Activated CD4-positive, alpha-beta T cell treated with anti-CD3 and anti-CD28 coated beads, Interleukin-2, amount 50 U/mL, for 48 hours (primary cell): ENCODE measurements at places on chromosomes 7 and 10.
A peak's percentile ranks its signal among the peaks of the same experiment; 100 is the strongest.

GRCh38 chr7:32025381-32026082 lies 44.7 kb downstream of the PDE1C start:
- DNase-seq = no peak

DNA sequence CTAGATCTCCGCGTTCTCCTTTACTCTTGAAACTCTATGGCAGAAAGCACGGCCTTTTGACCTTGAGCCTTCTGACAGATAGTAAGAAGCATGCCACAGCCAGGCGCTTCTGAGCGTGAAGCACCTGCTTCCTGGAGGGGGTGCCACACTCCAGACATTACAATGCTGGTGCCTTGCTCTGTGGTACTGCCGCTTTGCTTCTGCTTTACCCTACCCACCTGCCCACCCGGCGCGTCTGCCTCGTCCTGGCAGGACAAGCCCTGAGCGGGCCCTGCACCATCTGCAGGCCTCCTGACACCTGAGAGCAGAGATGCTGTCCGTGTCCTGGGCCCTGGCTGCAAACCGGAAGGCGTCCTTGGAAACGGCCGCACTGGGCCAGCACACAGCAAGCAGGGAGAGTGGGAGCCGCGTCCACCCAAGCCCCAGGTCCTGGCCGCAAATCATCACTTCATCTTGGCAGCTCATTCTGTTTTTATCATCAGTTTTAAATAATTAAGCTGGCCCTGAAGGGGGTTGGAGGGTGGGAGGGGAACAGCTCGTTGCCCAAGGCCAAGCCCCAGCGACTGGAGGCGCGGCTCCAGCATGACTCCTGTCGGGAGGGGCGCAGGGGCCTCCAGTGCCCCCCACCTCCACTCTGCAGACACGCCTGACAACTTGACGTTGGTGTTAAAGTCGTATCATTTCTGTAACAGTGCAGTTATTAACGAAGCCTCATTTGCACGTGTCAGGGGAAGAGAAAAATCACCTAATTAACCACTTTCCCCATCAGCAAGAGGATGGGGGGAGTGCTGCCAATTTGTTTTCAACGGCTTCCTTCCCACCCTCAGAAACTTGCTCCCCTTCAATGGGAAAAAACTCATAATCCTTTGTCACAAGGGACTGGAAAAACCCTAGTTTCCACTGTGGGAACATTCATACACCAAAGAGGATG lies 132.2 kb downstream of the MAD1L1 start:
- no peak for DNase-seq

- no peak for DNase-seq
Observed at GRCh38 chr7:44063547-44063893, 1.8 kb downstream of the PGAM2 start.

DNA sequence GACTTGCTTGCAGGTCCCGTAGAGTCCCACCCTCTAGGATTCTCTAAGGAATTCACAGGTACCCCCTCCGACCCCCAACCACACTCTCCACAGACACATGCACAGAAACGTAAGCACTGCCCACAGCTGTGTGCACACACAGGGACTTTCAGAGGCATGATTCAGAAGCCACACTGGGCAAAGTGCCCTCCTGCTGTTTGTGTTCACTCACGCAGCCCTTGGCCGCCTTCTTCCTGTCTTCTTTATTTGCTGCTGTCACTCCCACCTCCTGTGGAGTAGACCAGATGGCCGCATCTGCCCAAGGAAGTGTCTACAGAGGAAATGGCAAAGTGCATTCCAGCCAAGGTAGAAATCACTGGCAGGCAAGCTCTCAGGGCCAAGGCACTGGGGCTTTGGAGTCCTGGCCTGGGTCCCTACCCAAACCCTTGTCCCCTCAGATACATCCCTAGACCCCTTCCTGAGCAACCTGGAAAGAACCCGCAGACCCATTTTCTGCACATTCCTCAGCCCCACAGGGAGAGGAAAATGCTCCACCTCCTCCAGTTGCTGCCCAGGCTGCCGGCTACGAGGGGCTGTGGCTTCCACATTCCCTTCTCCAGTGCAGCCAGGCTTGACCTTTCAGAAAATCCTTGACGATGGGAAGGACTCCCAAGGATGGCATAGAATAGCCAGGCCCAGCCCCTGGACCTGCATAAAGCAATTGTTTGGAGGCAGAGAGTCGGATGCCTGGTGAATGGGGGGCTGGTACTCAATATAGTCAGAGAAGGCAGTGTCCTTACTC lies 21.6 kb upstream of the GIMAP8 start:
- DNase-seq = no peak

DNA sequence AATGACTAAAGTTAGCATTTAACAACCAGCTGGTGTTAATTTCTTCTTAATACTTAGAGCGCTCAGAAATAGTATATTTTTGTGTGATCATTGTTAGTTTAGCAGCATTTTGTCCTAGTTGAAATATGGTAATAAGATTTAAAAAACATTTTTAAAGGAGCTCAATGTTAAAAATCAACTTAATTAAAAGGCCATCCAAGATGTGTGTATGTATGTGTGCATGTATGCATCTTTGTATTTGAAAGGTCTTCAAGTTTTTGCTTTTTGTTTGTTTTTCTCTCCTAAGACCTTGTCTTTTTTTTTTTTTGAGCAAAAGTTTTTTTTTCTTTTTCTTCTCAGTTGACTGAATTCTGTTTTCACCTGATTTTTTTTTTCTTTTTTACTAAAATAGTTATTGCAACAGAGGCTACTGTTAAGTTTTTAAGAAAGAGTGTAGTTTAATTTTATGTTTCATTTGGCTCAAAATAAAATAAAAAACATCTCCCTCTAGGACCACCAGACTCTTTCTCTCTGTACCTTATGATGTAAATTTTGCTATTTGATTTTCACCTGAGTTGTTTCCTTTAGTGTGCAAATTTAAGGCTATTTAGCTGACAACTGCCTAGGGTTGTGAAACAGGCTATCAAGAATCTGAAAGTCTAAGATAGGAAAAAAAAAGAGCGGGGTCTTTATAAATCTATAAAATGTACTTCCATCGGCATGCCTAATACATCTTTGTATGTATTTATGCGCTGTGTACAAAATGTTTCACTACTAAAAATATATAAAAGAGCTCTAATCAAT lies 76.4 kb upstream of the C1GALT1 start:
- DNase-seq = no peak

DNA sequence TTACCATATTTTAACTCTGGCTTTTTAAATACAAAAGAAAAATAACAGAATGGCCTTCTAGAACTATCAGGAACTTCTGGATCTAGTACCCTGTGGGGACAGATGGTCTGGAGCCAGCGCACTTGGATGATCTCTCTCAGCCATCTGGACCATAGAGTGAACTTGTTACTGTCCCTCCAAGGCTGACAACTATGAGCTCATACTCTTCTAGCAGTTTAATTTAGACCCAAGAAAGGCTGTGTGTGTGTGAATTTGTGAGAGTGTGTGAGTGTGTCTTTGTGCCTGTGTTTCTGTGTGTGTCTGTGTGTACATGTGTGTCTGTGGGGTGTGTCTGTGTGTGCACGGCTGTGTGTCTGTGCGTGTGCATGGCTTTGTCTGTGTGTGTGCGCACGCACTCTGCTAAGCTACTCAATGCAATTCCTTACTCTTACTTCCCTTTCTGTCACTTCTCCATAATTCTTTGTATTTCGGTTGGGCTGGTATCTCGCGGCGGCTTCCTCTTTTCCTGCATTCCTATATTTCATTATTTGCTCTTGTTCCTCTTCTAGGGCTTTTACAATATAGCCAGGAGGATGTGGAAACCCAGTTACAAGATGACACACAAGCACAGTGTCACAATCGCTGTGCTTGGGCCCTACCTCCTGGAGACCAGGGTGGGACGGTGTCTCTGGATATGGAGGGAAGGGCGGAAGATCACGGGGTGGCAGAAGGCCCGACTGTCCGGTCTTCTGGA lies 51.9 kb downstream of the IKZF1 start:
- no peak for DNase-seq

DNA sequence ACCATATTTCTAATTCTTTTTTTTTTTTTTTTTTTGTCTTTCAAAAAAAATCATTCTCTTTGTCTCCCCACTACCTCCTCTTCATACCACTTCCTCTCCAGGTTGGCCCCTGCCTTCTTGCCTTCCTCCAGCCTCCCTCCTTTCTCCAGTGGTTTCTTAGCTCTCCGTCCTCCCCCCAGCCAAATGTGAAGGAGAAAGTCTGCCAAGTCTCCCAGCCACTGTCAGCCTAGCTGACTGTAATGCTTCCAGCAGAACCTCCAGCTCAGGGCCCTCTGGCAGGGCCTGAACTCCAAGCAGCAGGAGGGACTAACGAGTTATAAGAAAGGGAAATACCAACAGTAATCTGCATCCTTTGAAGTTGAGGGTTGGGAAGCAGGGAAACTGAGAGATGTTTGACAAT lies 35.5 kb upstream of the BICC1 start:
- DNase-seq = no peak

- no peak for DNase-seq
Observed at GRCh38 chr7:30321089-30321881, 36.9 kb downstream of the ZNRF2 start.

- no peak for DNase-seq
Observed at GRCh38 chr10:122062831-122063674, 74.1 kb downstream of the TACC2 start.

DNA sequence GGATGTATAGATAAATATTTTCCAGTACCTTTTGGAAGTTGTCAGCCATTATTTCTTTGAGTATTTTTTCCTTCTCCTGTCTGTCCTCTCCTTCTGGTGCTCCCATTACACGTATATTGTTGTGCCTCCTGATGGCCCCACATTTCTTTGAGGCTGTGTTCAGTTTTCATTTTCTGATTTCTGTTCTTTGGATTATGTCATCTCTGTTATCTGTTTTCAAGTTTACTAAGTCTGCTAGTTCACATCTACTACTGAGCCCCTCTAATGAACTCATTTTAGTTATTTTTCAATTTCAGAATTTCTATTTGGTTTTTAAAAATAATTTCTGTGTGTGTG lies 16.3 kb downstream of the RBM33 start:
- DNase-seq = no peak

DNA sequence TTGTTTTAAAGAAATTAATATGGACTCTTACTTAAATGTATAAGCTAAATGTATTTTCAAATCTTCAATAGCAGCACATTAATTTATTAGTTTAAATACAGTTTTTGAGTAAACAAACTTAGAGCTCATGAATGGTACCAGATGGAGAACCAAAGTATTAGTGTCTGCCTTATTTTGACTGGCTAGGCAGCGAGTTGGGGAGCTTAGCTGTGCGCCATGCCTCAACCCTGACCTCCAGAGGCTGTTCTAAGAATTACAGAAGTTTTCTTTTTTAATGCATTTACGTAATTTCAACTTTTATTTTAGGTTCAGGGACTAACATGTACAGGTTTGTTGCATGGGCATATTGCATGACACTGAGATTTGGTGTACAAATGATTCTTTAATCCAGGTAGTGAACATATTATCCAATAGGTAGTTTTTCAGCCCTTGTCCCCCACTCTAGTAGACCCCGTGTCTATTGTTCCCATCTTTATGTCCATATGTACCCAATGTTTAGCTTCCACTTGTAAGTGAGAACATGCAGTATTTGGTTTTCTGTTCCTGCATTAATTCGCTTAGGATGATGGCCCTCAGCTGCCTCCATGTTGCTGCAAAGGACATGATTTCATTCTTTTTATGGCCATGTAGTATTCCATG lies 166.8 kb downstream of the IQUB start:
- DNase-seq = peak; percentile 0

DNA sequence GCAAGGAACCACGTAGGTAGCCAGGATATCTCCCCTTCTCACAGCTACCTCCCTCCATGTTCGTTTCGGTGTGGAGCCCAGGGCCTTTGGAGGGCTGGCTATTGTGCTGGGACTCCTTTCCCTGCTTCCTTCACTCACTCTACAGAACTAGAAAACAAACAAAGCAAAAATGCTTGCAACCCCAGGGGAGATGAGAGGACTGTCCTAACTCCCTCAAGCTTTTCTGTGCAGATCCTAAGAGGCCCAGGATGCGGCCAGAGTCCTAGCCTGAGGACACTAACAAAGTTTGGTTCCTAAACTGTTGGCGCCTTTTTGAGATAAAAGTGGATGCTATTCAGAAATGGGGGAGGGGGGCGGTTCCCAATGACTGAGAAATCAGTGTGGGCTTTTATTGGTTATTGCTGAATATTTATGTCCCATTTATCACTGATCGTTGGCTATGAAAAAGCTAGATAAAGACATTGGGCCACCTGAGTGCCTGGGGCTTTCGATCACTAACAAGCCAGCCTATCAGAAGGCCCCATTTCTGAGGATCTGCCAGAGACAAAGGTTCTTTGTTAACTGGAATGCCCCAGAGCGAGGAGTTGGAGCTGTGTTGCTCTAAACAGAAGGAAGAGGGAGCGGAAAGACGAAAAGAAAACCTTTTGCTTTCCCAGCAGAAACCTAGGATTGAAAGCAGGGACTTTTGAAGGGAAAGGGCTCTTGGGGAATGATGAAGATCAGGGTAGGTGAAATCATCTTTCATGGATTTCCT lies 95.2 kb upstream of the EGR2 start:
- DNase-seq = no peak

DNA sequence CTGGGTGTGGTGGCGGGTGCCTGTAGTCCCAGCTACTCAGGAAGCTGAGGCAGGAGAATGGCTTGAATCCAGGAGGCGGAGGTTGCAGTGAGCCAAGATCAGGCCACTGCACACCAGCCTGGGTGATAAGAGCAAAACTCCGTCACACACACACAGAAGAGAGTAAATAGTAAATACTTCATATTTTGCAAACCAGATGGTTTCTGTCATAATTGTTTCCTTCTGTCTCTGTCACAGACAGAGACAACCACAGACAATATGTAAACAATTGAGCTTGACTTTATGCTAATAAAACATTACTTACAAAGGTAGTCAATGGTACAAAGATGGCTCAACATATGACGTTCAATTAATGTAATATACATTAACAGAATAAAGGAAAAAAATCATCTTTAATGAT lies 83.7 kb downstream of the JMJD1C start:
- DNase-seq = no peak

GRCh38 chr10:113278664-113279063 lies 274.2 kb upstream of the HABP2 start:
- DNase-seq = no peak

GRCh38 chr10:67780759-67781538 lies 57.0 kb downstream of the DNAJC12 start:
- no peak for DNase-seq

DNA sequence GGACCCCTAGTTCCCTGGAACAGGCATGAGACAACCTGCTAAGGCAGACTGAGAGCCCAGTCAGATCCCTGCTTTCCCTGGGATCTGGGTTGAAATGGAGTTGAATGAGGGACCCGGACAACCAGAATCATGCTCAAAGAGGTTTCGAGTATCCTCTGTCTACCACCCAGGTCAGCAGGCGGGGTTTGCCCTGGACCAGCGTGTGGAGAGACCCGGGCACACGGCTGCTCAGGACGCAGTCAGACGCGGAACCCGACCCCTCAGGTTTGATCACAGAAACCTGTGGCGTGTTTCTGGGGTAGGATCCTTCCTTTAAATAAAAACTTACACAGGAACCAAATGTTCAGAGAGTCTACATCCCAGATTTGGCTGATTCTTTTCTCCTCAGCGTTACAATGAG lies 330.6 kb downstream of the PTPRN2 start:
- no peak for DNase-seq

GRCh38 chr7:88399696-88400240 lies 93.1 kb upstream of the STEAP4 start:
- no peak for DNase-seq

DNA sequence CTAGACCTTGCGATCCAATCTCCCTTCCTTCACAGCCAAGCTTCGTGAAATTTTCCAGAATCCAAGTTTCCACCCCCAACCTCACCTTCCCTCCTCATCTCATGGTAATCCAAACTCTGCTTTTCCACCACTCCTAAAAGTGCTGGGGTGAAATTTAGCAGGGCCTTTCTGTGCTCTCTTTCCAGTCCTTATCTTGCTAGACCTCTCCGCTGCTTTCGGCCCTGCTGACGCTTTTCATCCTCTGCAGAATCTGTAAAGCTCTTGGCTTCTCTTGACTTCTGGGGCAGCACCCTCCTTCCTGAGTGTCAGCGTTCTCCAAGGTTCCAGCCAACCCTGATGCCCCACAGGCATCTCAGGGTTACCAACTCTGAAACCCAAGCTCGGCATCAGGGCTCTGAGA lies 7.7 kb downstream of the PLAC9 start:
- DNase-seq = no peak
